Kidney capillary endothelial cell (primary cell): ENCODE measurements at places on chromosomes 3 and 15.

GRCh38 chr3:124263168-124263567, 271.2 kb upstream of the ROPN1 start:
- DNase-seq = peak; percentile 57

GRCh38 chr15:38041576-38041975, 107.1 kb downstream of the TMCO5A start:
- DNase-seq = peak; percentile 69

- no peak for DNase-seq
Measured at GRCh38 chr15:43854801-43855200, 28.0 kb downstream of the WDR76 start.

DNA sequence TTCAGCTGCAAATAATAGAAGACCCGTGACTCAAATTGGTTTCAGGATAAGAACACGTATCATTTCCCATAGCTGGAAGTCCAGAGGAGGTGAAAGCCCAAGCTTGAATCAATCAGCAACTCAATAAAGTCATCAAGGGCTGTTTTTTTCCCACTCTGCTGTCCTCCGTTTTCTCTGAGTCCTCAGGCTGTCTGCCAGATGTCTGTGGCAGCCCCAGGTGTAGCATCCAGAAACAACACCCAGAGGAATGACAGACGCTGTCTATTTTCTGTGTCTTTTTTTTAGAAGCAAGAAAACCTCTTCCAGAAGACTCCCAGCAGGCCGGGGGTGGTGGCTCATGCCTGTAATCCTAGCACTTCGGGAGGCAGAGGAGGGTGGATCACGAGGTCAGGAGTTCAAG, 204.4 kb downstream of the FAM43A start:
- DNase-seq = no peak

DNA sequence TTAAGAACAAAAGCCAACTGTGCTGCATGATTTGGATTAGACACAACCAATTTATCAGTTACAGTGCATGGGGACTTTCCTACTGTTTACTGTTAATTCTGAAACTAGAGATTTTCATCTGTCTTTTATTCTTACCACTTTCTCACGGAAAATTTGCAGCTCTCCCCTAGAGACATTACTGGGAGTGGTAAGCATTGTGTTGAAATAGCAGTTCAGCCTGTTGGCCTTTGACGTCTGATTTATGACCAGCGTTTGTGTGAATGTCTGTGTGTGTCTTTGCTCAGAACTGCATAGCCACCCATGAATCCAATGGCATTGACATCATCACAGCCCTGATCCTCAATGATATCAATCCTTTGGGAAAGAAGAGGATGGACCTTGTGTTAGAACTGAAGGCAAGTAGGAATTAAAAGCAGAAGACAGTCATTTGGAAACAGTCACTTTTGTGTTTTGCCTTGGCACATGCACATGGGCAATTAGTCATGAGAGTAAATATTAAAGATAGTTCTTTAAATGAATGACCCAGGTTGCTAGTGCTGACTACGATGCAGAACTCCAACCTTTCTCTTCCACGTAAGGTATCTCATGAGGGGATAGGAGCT, 202.2 kb upstream of the BHLHE40 start:
- DNase-seq = no peak

DNA sequence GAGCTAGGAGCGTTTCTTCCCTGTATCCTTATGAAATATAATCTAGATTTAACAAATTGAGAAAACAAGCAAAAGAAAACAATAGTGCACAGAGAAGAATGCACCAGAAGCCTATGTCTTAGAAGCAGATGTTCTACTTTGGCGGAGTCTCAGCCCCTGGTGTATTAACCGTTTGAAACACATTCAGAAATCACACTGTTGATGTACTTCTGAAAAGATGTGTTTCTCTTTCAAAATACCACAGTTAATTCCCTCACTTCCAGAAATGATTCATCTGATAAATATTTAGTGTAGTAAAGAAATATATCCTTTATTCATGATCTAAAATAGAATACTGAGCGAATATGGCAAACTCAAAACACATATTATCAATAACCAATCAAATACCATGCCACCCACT, 77.7 kb downstream of the CBLB start:
- no peak for DNase-seq

GRCh38 chr3:14404631-14405359, 2.4 kb downstream of the SLC6A6 start:
- no peak for DNase-seq

- DNase-seq = no peak
Measured at GRCh38 chr15:96272427-96272826, 58.1 kb upstream of the NR2F2 start.

- DNase-seq = no peak
Measured at GRCh38 chr3:9700536-9700935, 3.1 kb upstream of the CPNE9 start.

- DNase-seq = no peak
Measured at GRCh38 chr3:29484633-29485032, 203.8 kb downstream of the RBMS3 start.

DNA sequence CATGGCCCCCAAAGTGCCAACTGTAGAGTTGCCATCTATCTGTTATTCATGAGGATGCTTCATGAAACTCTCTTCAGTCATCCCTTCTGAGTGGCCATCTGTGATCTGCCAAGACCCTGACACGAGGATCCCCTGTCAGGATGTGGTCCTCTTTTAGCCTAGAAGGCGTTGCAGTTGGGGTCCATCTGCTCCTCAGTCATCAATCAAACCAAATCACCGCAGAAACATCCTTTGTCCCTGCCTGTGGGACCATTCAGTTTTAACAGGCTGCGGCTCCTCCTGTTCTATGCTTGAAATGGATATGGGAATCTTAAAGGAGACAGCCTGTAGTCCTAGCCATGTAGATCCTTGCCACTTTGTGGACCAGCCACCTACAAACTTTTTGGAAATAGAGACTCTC, 5.9 kb upstream of the RPS27L start:
- DNase-seq = no peak

DNA sequence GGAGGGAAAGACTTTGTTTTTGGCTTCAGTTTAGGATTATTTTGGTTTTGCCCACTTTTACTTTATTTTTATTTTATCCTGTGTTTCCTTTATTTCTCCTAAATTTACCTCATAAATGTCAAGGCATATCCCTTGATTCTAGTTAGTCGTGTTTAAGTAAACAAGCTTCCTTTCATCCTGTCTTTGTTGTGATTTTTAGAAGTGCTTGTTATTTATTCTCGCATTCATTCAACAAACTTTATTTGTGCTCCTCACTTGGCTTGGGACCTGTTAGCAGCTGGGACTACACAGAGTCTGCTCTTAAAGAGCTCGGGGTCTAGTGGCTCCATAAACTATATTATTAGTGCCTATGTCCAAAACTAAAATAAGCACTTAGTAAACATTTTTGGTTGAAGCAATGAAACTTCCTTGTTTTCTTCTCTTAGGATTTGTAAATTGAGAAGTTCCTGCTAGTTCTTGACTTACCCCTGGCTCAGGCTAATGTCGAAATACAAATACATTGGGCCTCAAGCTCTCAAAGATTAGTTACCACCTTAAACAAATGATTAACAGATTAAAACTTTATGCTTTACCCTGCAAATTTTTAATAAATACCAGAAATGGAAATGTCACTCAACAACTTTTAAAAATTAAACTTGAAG, 19.0 kb upstream of the DMXL2 start:
- DNase-seq = no peak

GRCh38 chr3:174303907-174304560, 555.1 kb upstream of the NAALADL2 start:
- DNase-seq = no peak

GRCh38 chr3:103136621-103137020, 701.8 kb downstream of the ZPLD1 start:
- no peak for DNase-seq

DNA sequence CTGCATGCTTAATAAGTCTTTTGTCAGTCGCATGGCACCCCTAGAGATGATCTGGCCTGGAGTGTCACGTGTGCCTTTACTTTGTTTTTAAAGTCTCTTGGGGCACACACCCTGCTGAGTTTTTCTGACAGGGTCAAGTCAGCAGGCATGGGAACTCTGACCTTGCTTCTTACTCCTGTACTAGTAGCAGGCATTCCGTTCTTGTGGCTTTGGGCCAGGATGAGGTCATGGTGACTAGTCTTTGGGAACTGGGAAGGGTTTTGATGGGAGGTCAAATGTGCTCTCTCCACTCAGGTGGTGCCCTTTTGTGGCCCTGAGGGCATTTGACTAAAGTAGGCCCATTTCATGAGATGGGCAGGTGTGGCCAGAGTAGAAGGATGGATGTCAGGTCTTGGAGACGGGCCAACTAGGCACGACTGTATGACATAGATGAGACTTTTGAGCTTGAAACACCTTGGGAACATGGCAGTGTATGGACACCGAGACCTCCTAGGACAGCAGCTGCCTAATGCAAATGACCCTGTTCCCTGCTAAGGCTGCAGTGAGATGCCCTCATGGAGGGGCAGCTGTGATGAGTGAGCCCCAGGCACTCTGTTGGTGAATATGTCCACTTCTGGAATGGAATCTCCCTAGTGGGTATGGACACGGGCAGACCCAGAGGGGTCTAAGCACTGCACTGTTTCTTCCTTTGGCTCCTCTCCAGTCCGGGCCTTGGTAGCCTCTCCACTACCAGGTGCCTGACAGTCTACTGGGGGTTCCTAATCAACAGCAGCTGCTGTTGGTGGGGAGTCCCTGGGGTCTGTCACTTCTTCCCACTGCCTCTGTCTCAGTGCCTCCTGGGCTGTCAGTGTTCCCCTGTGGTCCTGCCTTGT, 16.4 kb downstream of the SRPRB start:
- DNase-seq = peak; percentile 67

- no peak for DNase-seq
Measured at GRCh38 chr15:42159381-42160015, 3.1 kb upstream of the PLA2G4F start.

DNA sequence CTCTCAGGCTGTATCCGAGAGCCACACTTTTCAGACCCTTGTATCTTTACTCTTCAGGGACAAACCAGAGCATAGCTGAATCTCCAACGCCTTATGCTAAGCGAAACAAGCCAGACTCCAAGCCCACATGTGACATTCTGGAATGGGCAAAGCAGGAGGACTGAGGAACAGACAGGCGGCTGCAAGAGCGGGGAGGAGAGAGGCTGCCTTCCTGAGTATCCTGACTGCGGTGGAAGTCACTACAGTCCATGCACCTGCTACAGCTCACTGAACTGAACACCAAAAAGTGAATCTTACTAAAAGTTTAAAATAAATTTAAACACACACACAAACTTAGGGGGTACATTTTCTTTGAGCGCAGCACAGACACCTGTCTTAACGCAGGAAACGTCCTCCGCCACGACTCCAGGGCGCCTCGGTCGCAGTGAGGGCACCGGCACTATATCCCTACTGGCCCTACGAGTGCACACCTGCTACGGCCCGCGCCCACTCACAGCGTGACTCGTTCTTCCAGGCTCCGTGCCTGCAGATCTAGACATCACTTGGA, 1.4 kb downstream of the CYFIP1 start:
- DNase-seq = no peak

- DNase-seq = no peak
Measured at GRCh38 chr15:101600035-101600434, 52.1 kb downstream of the TM2D3 start.

DNA sequence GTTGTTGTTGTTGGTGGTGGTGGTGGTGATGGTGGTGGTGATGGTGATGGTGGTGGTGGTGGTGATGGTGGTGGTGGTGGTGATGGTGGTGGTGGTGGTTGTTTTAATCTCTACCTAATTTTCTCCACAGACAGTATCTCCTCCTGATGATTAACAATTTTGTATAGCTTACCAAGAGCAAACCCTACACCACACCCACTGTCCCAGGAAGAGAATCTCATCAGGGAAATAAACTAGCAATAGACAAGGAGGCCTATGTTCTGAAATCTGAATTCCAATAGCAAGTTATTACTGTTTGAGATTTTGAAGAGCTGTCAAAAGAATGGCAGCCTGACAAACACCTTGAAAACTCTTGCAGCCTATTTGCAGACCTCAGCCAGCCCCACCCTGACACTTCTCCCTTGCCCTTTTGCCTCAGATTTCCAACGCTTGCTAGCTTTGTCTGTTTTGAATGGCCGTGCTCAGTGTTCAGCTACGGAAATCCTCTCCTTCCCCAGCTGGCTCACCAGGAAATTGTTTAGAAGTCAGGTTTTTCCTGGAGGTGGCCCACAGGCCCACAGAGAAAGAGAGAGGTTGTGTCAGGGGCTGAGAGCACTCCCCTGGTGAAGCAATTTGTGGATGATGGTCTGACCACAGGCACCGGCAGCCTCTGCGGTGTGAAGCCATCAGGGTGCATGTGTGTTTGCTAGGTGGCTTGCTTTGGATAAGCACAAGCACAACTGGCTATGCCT, 101.6 kb downstream of the MAGI1 start:
- peak; percentile 76 for DNase-seq

DNA sequence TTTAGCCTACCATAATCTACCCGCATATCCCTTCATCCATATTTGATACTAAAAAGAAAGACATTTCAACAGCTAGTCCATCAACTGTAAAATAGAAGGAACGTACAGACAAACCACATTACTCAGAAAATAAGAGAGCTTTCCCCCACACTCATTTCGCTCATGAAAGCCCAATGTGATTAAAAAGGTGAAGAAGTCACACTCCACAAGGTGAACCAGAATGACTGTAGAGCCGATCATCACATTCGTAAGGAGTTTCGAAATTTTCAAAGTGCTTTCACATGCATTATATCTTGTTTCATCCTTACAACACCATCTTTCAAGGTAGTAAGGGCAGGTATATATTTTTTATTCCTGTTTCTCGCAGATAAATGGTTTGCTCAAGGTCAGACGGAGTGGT, 225.3 kb downstream of the FOXP1 start:
- DNase-seq = no peak

DNA sequence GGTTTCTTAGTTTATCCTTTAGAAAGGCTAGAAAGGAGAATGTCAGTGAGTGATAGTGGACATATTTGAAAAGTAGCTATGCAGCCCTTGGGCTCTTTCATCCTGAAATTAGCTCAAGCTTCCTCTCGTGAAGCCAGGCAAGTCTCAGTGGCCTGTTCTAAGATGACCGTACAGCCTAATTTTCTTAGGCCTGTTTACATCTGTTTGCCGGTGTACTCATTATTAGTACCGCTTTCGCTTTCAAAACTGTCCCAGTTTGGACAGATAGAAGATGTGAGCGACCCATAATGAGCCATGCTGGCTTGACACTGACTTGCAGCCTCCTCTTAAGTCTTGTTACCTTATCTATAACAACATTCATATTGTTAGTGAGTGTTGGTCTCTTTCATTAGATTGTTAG, 5.7 kb upstream of the ARL14 start:
- no peak for DNase-seq

- DNase-seq = no peak
Measured at GRCh38 chr3:144756704-144757440, 785.2 kb downstream of the DIPK2A start.

DNA sequence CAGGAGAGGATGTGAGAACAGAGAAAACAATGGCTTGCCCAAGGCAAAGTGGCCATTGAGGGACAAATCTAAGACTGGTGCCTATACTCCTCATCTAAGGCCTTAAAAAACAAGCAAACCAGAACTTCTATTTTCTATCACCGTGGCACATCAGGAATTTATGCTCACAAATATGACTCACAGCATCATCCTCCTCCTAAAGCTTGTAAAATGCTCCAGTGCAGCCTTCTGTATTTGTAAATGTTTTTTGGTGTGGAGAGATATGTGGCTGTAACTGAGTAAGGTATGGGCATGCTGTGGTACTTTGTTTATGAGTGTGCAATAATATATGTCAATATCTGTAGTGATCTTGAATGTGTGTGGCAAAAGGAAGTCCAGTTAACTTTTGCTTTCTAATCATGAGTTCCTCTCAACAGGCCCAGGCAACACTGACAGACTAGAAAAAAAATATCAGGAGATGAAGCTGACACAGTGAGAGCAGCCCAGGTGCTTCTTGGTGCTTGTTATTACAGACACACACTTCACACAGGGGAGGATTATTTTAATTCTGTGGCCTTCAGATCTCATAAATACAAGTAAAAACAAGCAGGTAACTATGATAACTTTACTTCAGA, 60.3 kb downstream of the CTNNB1 start:
- DNase-seq = no peak

GRCh38 chr15:66741646-66742045, 39.6 kb downstream of the SMAD6 start:
- no peak for DNase-seq
